ENCODE measurements at places on chromosomes 11 and 22.

DNA sequence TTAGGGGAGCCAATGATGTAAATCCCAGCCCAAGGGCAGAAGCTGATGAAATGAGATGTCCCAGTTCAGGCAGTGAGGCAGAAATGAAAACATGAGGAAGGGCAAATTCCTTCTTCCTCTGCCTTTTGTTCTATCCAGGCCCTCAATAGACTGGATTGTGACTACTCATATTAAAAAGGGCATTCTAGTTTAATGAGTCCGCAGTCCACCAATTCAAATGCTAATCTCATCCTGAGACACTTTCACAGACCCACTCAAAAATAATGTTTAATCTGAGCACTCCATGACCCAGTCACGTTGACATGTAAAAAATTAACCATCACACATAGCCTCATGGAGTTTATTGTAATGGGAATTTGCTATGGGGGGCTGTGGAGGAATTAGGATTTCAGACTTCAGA, 717.9 kb downstream of the OPCML start:
- DNase-seq: no peak

DNA sequence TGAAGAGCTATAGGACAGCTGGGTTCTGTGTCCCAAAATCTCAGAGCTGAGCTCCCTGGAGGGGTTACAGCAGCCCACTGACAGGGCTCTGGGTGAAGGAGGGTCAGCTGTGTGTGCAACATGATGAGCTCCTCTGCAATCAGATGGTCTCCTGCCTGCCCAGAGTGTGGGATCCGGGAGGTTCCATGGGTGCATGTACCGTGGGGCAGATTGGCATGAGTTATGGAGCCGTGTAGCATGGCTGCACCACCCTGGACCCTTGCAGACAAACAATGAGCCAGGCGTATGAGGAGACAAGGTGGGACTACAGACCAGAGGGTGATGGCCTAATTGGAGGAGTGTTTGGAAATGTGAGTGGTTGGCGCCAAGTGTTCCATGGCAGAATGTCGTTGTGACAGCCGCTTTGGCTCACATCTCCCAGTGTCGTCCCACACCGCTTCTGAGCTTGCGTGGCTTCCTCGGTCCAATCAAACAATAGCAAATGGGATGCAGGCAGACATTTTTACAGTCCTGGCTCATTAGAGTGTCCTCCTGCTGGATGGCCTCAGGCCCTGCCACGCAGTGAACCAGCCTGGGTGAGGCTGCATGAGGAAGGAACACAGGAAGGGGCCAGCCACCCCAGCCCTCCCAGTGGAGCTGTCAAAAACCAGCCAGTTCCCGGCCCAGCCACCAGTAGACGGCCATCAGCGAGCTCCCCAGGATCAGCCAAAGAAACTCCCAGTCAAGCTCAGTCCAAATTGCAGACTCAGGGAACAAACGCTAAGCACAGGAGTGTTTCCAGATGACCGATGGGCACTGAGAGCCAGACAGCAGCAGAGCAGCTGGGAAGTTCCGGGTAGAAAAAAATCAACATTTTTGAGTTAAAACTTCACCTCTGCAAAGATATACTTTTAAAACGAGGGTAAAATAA, 1066.9 kb downstream of the BRD1 start:
- no peak for DNase-seq

GRCh38 chr22:35407362-35407761, 7.4 kb downstream of the MCM5 start:
- DNase-seq: no peak

DNA sequence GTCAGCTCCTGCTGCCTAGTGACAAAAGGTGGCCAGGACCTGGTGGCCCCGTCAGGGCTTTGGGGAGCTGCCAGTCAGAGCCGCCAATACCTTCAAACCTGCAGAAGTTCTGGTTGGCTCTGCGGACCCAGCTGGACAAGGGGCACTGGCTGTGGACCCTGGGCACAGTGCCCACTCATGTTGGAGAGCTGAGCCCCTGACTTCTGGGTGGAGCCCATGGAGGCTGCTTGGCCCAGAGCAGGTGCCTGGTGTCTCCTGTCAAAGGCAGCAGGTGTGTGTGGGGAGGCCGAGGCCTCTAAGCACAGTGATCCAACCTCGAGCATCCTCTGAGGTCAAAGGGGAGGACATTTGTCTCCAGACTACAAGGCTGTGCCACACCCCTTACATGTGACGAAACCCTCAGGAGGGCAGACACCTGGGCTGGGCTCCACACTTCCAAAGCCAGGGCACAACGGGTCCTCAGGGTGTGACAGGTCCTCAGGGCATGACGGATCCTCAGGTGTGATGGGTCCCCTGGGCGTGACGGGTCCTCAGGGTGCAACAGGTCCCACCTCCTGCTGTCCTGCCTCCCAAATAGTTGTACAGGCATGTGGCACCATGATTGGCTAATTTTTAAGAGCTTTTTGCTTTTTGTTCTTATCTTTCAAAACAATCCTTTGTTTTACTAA, 37.0 kb downstream of the MUC2 start:
- no peak for DNase-seq

DNA sequence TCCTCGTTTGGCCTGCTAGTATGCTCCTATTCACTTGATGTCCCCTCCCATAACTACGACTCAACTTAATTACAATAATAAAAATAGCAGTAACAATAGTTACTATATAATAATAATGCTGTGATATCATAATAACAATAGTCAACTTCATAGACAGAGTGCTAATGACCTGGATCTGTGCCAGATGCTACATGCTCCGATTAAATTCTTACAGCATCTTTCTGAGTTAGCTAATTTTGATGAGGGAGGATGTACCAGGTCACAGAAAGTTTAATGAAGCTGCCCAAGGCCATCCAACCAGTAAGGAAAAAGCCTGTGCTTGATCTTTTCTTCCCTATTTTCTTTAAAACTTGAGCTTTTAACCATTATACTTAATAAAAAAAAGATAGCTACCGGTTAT, 413.4 kb upstream of the LRRC4C start:
- no peak for DNase-seq

Data from cortex of kidney (tissue), 1 donor.